ENCODE measurements at places on chromosomes 4 and X.
A peak's percentile ranks its signal among the peaks of the same experiment; 100 is the strongest.

- peak; percentile 3 for DNase-seq
Observed at GRCh38 chrX:126338916-126339315, 172.8 kb upstream of the DCAF12L2 start.

GRCh38 chr4:123709336-123709735 lies 312.7 kb downstream of the SPRY1 start:
- no peak for DNase-seq

DNA sequence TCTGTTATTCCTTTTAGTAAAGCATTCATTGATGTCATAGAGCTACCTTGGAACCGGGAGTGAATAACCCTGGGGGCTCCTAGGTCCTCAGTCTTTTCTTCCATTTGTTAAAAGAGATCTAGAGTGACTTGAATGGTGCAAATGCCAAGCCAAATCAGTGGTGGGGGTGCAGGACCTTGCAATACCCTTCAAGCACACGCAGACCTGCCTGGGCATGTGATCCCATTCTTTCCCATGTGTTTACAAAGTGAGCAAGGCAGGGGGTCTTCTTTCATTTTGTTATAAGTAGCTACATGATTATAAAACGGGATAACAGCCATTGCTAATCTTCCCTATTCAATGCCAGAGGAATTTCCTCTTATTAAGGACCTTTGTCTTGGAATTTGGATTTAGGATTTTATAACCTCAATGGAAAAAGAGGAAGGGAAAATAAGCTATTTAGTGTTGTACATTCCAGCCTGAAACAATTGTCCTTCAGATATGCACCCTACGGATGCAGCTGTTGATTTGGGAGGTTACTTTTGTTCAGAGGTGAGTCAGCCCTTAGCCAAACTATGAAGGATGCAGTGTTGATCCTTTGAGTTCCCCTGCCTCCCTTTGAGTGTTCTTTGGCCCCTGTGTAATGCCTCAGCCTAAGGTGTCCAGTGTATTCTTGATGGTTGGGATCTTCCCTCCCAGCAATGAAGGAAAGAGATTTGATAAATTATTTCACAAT lies 623.8 kb upstream of the HTR2C start:
- DNase-seq = no peak

DNA sequence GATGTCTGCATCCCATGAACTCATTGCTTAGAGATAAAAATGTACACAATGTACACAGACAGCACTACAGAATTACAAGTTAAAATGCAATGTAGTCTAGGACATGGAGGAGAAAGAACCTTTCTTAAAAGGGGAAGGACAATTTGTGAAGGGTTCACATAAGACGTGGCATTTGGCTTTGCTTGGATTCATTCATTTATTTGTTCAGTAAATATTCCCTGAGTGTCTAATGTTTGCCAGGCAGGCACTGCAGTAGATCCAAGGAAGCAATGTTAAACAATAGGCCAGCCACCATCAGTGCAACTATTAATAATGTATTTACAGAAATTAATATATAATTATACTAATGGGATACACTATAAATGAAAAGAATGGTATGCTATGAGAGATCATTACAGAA lies 94.4 kb downstream of the GRIA2 start:
- DNase-seq = no peak

DNA sequence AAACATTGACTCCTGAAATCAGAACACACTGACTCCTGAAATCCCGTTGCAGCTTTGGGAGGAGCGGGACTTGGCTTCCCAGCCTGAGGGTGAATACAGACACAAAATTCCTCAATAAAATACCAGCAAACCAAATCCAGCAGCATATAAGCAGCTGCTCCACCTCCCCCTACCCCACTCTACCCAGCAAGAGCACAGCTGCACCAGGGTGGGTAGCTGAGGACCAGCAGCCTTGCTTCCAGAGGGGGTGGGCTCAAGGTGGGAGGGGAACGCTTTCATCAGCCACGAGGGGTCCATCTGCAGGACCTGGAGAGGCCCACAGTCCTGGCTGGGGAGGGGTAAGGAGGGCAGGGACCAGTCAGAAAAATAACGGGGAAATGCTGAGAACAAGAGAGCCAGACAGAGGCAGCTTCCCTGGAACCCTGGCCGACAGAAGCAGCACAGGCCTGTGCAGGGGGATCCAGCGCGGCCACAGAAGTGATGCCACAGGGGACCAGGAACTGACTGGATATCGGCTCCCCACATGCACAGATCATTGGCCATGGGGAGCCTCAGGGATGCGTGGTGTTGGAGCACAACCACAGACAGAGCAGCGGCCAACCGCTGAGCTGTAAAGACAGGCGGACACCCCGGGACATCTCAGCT lies 49.8 kb downstream of the FGFRL1 start:
- DNase-seq = no peak

- DNase-seq = peak; percentile 33
Observed at GRCh38 chr4:107838861-107839565, 14.3 kb downstream of the SGMS2 start.

DNA sequence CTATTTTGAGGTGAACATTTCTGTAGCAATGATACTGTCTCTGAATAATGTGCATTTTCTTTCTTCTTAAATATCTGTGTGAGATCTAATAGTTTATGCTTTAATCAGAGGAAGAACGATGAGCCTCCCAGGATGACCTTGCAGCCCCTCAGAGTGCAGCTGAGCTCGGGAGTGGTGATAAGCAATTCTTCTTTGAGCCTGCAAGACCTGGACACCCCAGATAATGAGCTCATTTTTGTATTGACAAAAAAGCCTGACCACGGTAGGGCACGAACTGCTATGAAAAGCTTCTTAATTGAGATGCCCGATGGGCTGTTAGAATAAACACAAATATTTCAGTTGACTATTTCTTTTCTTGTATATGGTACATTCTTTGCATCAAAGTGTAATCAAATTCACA lies 105.0 kb upstream of the ANXA3 start:
- DNase-seq = no peak

GRCh38 chr4:141020801-141021261 lies 112.4 kb downstream of the RNF150 start:
- DNase-seq = peak; percentile 87

GRCh38 chr4:149512501-149512900 lies 303.1 kb downstream of the IQCM start:
- no peak for DNase-seq

- peak; percentile 41 for DNase-seq
Observed at GRCh38 chr4:156992943-156993342, 21.3 kb upstream of the PDGFC start.

DNA sequence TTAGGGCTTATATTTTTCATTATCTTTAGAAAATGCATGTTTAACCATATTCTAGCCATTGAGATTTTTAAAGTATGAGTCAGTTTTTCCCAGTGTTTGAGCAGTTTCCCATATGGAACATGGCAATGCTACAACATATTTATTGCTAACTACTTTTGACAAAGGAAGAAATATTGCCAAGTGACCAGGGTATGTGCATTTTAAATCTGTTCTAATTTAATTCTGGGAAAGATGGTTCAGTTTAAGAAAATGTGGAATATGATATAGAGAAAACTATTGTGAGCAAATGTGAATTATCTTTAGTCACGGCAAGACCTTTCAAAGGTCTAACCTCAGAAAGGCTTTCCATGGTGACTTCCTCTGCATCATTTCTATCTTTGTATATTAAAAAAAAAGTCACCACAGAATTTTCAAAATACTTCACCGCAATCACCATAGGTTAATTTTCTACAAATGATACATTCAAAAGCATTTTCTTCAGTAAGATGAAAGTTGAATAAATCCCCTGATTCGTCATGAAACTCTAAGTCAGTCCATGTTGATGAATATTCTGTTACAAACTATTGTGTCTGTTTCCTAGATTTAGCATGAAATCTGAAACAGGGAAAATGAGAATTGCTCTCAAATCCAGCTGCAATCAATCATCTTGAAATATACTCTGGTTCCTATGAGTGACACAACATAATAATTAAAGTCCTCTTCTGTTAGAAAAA lies 2349.0 kb upstream of the TENM3 start:
- DNase-seq = peak; percentile 82

DNA sequence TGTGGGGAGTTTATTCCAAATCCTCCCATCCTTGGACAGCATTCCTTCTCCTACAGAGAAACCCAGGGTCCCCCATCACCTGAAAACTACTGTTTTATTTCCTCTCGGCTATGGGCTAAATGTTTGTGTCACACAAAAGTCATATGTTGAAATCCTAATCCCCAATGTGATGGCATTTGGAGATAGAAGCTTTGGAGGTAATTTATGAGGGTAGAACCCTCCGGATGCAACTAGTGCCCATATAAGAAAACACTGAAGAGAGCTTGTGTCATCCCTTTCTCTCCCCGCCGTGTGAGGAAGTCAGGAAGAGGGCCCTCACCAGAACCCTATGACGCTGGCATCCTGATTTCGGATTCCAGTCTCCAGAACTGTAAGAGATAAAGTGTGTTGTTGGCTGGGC lies 127.8 kb upstream of the NOCT start:
- no peak for DNase-seq

DNA sequence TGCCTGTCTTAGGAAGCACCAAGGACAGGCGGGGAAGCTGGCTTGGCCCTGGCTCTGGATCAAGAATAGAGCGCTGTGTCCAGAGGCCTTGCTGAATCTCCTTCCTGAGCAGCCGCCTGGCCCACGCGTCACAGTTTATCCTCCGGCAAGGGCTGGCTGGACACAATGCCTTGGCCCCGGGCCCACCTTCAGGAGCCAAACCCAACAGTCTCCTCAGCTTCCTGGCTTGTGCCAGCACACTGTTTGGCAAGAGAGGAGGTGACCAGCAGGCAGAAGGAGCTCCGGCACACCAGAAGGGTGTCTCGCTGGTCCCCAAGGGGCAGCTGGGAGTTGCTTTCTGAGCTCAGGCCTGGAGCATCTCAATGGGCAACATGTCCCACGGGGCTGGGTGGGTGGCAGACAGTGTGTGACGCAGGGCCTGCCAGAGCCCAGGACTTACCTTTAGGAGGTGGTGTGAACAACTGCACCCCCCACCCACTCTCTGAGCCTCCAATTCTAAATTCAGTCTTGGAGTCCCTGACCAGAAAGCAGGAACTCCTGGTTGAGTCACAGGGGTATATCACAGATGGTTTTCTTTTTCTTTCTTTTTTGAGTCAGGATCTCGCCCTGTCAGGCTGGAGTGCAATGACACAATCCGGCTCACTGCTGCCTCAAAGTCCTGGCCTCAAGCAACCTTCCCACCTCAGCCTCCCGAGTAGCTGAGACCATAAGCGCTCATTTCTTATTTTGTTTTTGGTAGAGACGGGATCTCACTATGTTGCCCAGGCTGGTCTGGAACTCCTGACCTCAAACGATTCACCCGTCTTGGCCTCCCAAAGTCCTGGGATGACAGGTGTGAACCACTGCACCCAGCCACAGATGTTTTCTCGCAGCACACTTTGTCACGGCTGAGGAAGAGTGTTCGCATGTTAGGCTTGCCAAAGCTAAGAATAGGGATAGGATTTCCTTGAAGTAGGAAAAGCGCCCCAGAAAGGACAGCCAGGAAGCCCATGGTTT lies 361.2 kb downstream of the BCOR start:
- DNase-seq = peak; percentile 43

DNA sequence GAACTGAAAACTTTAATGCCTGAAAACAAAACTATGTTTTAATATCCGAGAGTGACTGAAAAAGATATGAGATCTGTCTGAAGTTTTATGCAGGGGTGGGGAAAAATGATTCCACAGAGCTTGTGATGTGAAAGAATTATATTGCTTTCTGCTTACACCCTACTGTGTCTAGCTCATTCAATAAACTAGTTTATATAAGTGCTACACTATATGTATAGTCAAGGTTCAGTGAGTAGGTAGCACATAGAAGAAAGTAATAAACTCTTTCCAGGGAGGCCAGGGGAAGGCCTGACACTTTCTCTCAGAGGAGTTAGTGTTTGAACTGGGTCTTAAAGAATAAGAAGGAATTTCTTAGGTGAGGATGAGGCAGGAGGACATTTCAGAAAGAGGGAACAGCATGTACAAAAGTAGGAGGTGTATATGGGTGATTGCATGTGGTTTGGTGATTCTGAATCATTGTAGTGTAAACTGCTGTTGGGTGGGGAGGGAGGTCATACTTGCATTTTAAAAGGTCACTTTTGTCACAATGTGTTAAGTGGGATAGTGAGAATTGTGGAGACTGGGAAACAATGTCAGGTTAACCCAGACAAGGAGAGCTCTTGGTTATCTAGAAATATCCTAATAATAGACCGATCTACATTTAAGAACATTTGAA lies 25.1 kb upstream of the TEX13D start:
- no peak for DNase-seq

DNA sequence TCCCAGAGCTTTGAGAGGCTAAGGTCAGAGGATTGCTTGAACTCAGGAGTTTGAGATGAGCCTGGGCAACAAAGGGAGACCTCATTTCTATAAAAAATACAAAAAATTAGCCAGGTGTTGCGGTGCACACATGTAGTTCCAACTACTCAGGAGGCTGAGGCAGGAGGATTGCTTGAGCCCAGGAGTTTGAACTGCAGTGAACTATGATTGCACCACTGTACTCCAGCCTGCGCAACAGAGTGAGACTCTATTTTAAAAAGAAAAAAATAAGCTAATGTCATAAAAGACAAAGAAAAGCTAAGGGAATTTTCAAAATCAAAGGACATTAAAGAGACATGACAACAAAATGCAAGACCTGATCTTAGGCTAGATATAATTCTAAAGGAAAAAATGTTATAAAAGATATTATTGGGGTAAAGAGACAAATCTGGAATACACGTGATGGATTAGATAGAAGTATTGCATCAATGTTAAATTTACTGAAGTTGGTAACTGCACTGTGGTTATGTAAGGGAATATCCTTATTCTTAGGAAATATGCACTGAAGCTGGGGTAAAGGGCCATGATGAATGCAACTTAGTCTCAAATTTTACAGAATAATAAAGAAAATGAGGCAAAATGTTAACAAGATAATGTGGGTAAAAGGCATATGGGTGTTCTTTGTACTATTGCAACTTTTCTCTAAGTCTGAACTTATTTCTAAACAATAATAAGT lies 75.2 kb downstream of the SPRY1 start:
- no peak for DNase-seq

- no peak for DNase-seq
Observed at GRCh38 chr4:113641025-113641431, 120.5 kb downstream of the CAMK2D start.

DNA sequence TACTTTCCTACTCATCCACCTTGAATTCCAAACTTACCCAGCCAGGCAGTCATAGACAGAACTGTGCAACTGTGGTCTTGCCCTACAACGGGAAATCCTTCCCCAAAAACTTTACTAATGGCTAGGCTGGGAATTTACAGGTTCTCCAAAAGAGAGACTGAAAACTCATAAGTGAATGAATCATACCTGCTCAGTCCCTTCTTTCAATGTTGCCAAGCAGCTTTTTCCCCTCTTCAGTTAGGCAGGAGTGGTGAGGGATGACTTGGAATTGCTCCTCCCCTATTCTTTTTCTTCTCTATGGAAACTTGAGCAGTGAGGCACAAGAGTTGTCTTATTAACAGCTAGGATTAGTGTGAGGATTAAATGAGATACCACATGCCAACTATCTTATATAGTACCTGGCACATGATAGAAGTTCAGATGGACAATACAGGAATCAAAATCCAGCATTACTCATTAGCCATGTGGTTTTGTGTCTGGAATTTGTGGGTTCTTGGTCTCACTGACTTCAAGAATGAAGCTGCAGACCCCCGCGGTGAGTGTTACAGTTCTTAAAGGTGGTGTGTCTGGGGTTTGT lies 105.9 kb downstream of the TEX13A start:
- no peak for DNase-seq

All from fibroblast of skin of right quadriceps (primary cell).